ENCODE measurements at places on chromosomes 7 and 10.

GRCh38 chr7:42105554-42106358 lies 131.3 kb downstream of the GLI3 start:
- no peak for DNase-seq

DNA sequence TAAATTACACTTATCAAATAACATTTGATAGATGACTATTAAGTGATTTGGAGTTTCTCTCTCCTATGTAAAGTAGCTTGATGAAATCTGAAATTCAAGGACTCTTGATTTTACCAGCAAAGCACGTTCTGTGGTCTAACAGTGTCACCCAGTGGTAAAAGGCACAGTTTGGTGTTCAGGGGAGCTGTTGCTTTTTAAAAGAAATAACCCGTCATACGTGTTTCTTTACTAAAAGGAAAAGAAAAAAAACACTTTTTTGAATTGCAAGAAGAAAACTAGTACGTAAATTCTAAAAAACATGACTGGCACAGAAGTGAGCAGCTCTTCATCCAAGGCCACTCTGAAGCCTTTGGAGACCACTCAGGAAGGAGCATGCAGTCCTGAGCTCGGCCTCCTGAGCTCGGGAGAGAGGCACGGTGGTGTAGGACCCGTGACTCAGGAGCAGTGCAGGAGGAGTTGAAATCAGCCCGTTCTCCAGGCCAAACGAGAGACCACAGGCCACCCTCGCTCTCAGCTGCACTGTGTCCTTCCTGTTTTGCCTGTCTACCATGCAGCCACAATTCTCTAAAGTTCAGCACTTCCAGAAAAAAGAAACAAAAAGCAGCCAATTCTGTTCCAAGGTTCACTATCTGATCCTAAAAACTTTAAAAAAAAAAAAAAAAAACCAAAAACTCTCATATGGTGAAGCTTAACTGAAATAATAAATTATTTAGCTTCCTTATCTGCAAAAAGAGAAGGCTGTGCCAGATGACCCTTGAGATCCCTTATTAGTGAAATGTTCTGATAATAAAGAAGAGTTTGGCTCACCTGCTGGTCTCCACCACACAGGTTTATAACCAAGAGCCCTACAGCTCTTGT lies 212.6 kb upstream of the FRMD4A start:
- no peak for DNase-seq

- no peak for DNase-seq
These were observed 11.9 kb downstream of the TMEM106B start for GRCh38 chr7:12222889-12223579.

- DNase-seq, result peak; percentile 55
These were observed 70.0 kb downstream of the CAMK1D start for GRCh38 chr10:12419262-12419847.

GRCh38 chr7:125254566-125254965 lies 324.9 kb upstream of the POT1 start:
- DNase-seq, result no peak

- no peak for DNase-seq
These were observed 129.8 kb downstream of the BAMBI start for GRCh38 chr10:28806951-28807759.

- no peak for DNase-seq
These were observed 65.5 kb upstream of the VWC2 start for GRCh38 chr7:49707891-49708290.

GRCh38 chr7:97595439-97595838 lies 136.4 kb upstream of the TAC1 start:
- no peak for DNase-seq

DNA sequence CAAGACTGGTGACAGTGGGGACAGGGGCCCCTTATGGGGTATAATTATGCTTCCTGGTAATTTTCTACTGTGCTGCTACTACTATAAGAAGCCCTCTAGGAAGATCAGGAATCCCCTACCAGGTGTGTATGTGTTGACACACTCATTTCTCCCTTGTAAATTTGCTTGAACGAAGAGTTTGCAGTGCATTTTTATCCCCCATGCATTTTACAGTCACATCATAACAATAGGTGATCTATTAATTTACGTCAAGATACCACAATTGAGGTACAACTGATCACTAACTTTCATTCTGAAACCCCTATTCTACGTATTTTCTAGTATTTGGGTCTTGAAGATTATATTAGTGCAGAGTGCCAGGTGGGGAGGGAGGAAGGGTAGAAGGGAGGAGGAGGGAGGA lies 252.2 kb downstream of the NSUN6 start:
- no peak for DNase-seq

DNA sequence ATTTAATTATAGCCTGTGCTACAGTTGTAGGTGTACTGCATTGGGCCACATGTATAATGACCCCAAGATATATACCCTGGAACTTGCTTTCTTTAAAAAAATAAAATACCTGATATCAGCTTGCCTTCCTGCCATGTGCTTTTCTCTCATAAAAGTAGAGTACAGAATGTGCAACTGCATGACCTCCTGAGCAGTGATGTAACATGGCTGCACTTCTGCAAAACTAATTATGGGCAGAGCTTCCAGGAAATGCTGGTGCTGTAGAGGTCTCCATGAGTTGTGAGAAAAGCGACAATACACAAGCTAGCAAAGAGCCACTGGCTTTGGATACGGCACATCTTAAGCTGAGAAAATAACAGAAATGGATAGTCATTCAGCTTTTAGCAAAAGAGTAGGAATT lies 6.5 kb upstream of the ERLIN1 start:
- DNase-seq, result no peak

- DNase-seq, result no peak
These were observed 554 bp downstream of the FRA10AC1 start for GRCh38 chr10:93701866-93702209.

- DNase-seq, result no peak
These were observed 1.5 kb downstream of the PCLO start for GRCh38 chr7:83161186-83161585.

DNA sequence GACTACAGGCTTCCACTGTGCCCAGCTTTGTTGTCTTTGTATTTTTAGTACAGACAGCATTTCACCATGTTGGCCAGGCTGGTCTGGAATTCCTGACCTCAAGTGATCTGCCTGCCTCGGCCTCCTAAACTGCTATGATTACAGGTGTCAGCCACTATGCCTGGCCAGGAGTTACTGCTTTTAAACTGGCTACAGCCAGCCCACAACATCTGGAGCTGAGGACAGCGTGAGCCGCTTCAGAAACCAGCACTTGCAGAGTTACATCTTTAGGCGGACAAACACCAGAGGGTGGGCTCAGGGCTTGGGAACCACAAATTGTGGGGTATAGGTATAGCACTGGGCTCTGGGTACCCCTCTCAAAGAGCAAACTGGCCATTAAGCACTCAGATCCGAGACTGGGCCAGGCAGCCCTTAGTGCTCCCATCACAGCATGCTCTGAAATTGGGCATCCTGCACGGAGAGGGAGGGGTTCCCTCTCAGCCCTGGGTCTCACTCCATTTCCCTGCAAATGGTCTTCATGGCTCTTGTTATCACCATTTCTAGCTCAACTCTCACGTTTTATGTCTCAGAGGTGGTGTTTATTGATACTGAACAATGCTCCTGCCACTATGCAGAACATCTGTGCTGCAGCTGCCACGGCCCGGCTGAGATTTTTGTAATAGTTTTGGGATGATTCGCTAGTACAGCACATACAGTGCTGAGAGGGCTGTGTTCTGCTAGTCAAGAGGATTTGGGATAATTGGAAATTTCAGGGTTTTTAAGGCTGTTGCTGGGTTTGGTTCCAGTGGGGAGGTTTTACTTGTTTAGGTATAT lies 146.4 kb upstream of the LYZL2 start:
- DNase-seq, result no peak

DNA sequence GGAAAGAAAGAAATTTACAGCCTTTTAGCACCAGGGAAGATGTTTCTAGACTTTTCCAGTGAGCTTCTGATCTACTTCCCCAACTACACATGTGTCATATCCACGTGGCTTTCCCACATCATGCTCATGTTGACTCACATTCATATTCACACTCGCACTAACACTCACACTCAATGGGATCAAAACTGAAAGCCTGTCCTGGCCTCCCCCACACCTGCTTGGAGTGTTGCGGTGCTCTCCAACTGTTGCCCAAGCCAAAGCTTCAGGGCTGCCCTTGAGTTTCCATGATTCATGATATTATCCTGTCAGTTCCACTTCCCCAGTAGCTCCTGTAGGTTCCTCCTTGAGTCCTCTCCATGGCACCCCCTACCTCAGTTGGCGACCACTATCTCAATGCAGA lies 444.4 kb downstream of the GATA3 start:
- peak; percentile 3 for DNase-seq

DNA sequence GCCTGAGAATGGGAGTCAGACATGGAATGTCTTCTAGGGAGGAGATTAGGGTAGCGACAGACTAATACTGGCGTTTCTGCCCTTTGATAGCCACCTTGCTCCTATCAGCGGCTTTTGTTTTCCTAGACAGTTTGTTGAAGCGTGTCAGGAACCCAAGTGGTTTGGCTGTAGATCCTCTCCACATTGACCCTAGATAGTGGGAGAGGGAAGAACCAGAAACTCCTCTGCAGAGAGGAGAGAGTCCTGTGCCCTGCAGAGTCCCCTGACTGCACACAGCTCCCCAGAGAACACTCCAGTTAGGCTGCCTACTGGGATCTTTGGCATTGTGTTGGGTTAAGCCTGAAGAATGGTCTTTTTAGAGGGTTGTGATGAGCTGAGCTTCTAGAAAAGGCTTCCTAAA lies 2.4 kb downstream of the MEPCE start:
- no peak for DNase-seq

DNA sequence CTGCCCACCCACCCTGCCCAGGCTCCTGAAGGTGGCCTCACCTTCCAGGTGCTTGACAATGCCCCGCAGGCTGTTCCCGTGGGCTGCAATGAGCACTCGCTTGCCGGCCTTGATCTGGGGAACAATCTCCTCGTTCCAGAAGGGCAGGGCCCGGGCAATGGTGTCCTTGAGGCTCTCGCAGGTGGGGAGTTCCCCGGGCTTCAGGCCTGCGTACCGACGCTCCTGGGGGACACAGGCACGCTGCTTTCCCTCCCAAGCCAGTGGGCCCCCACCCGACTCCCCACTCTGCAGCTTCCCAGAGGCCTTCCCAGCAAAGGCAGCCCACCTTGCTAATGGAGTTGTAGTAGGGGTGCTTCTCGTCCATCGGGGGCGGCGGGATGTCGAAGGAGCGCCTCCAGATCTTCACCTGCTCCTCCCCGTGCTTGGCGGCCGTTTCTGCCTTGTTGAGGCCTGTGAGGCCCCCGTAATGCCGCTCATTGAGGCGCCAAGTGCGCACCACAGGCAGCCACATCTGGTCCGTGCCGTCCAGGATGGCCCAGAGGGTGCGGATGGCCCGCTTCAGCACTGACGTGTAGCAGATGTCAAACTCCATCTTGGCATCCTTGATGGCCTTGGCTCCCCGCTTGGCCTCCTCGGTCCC lies 456 bp downstream of the PGAM2 start:
- DNase-seq, result no peak

GRCh38 chr10:114271075-114271778 lies 32.2 kb downstream of the VWA2 start:
- no peak for DNase-seq

DNA sequence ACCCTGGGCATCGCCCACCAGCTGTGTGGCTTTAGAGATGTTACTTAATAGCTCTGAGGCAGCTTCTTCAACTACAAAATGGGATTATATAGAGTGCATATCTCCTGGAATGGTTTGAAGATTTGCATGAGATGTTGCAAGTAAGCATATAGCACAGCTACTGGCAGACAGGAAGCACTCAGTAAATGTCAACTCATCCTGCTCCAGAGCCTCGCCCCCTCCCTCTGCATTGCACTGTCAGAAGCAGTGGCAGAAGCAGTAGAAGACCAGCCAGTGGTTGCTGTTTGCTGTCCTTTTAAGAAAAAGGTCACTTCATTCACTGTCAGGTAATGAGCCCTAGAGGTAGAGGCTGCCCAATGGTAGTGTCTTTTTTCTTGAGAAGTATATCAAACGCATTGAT lies 180.0 kb upstream of the GHITM start:
- no peak for DNase-seq

DNA sequence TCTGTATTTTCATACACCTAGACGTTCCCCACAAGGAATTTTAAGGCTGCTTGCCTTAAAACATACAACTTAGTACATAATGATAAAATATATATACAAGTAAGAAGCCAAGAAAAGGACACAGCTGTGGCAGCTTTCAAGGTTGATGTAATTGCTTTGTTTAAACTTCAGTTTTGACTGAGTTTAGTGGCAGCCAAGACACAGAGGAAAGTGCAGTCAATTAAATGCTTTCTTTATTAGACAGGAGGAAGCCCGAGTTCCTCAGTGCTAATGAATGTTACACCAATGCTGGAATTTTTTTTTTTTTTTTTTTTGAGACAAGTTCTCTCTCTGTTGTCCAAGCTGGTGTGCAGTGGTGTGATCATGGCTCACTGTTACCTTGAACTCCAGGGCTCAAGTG lies 11.2 kb upstream of the STK31 start:
- no peak for DNase-seq

DNA sequence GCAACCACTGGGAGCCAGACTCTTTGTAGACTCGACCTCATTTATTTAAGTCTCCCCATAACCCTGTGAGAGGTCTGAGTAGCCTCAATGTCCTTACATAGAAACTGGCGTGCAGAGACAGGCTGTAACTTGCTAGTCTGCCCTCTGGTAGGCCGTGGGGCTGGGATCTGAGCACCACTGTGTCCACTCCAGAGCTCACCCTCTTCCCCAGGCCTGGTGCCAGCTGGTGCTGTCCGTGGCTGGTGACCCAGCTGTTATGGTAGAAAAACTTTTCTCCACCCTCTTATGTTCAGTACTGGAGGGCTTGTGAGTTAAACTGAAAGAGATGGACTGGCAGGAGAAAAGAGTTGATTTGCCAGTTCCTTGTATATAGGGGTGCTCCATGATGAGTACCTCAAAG lies 41.9 kb downstream of the ADAMTS14 start:
- DNase-seq, result no peak

- no peak for DNase-seq
These were observed 3.7 kb downstream of the OGA start for GRCh38 chr10:101814466-101815071.

GRCh38 chr10:51860257-51860656 lies 160.9 kb upstream of the CSTF2T start:
- DNase-seq, result no peak

GRCh38 chr10:12965571-12965970 lies 35.9 kb downstream of the CCDC3 start:
- no peak for DNase-seq

DNA sequence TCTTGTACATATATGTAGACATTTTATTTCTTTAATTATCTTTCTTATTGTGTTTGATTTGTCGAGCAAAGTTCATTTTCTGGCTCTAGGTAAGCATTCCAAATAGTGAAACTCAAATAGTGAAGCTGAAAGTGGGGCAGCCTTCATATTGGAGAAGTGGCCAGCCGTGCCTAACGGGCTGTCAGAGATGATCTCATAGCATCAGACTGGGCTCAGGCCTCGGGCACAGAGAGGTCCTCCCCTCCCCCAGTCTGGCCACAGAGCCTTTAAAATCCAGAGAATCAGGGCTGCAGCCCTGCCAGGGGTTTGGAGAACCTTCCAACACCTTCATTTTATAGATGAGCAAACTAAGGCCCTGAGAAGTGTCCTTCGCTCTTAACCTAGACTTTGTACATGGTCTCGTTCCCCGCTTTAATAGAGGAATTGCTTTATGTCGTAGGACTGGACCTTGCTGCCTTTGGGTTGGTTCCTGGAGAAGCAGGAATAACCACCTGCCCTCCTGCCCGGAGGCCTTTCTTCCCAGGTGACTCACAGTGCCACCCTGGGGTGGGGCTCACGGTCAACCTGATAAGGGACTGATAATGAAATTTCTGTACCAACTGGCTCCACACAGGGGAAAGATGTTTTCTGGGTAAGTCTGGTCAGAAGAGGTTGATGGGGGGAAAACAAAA lies 7.3 kb downstream of the TSPAN15 start:
- no peak for DNase-seq
